ENCODE measurements at places on chromosomes 6 and 20. TPM values are rescaled to one million over a fixed set of nuclear protein-coding genes. Genes with fewer than 3 reads are reported as not detected.
A peak's percentile ranks its signal among the peaks of the same experiment; 100 is the strongest.

- no peak overlapping the region for H3K4me3 ChIP-seq
- H3K4me1 ChIP-seq, result peaks cover 13% of the 10 kb centered on the region
- H3K27me3 ChIP-seq, result no peaks in the 10 kb centered on the region
- H3K36me3 ChIP-seq, result peaks cover 14% of the 10 kb centered on the region
- H3K27ac ChIP-seq, result peak overlapping the region; percentile 21
Measured at GRCh38 chr6:124977067-124977908, 15.1 kb downstream of the RNF217 start.

MRPS18B gene
- 71.7 TPM for total RNA-seq

SNAI1 gene
- total RNA-seq, result 0.54 TPM

DNA sequence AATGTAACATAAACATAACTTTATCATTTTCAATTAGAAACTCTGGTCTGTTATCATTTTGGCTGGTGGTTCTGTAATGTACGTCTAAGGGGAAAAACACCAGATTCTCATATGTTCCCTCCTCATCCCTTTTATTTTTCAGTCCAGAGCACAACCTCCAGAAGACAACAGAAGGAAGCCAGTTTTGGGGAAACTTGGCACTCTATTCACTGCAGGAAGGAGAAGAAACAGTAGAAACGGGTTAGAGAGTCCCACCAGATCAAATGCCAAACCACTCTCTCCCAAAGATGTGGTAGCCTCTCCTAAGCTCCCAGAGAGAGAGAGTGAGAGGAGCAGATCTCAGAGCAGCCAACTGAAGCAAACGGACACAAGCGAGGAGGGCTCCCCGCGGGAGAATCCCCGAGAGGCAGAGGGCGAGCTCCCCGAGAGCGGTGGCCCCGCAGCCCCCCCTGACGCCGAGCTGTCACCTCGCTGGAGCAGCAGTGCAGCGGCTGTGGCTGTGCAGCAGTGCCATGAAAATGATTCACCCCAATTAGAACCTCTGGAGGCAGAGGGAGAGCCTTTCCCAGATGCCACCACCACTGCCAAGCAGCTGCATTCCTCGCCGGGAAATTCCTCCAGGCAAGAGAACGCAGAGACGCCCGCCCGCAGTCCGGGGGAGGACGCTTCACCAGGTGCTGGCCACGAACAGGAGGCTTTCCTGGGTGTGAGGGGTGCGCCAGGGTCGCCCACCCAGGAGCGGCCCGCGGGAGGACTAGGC lies 117.8 kb downstream of the RTN4IP1 start:
- peaks cover 32% of the 10 kb centered on the region for H3K27me3 ChIP-seq
- peaks cover 7% of the 10 kb centered on the region for H3K4me1 ChIP-seq
- H3K27ac ChIP-seq, result no peak overlapping the region
- no peaks in the 10 kb centered on the region for H3K36me3 ChIP-seq
- peak overlapping the region; percentile 52 for H3K4me3 ChIP-seq
- no peak for DNase-seq

DNA sequence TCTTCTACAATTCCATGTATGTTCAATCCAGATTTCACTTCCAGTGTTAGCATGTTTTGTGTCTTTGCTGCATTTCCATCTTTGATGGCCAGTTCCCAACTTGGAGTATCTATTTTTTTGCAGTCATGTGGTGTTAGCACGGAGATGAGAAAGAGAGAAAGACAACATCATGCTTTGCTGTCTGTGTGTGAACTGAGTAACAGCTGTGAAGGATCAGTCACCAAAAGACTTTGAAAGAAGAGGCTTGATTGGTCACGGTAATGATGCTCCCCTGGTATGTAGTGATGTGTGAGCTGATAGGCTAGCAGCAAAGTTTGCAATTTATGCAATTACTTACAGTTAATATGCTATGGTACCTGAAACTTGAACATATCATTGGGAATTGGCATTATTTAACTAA lies 731.3 kb upstream of the NRSN1 start:
- no peaks in the 10 kb centered on the region for H3K4me1 ChIP-seq
- peak; percentile 40 for DNase-seq
- H3K27ac ChIP-seq, result no peak overlapping the region
- no peaks in the 10 kb centered on the region for H3K27me3 ChIP-seq

DNA sequence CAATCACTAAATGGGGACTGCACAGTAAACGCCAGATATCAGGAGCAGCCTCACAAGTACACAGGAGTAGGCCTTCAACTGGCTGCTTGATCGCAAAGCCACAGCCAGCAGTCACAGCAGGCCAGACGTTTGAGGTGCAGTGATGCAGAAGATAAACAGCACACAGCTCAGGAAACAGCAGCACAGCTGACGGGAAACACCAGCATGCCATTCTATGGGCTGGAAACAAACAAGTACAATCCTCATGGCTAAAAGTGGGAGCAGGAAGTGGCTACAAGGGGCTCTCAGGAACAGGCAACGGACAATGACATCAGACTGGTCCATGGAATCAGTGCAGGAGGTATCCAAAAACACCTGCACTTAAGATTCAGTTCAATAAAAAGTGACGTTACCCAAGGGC lies 111.0 kb downstream of the DTNBP1 start:
- H3K27ac ChIP-seq, result no peak overlapping the region
- H3K27me3 ChIP-seq, result no peaks in the 10 kb centered on the region
- H3K4me1 ChIP-seq, result peaks cover 3% of the 10 kb centered on the region
- DNase-seq, result peak; percentile 13
- no peaks in the 10 kb centered on the region for H3K36me3 ChIP-seq

MUC21 gene
- total RNA-seq, result not detected

DNA sequence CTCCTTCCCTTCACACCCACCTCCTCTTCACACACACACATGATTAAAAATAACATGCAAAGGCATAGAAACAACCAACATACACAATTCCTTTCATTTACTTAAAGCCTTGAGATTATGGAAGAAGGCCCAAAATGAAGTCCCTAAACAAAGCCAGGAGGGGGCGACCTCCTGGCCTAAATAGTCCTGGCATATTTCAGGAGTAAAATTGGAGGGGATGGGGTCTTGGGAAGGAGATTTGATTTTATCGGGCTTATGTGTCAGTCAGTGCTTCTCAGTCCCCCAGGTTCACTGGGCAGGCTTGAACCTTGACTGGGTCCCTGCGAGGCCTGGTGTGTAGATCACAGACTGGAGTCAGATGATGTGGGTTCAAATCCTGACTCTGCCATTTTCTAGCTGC lies 266.4 kb downstream of the SAMD5 start:
- no peak overlapping the region for H3K27ac ChIP-seq
- no peak for DNase-seq
- no peak overlapping the region for H3K4me3 ChIP-seq
- H3K4me1 ChIP-seq, result no peaks in the 10 kb centered on the region

GRCh38 chr20:56542489-56543030 lies 9.5 kb downstream of the FAM209B start:
- no peaks in the 10 kb centered on the region for H3K4me1 ChIP-seq
- H3K36me3 ChIP-seq, result no peaks in the 10 kb centered on the region
- H3K4me3 ChIP-seq, result no peak overlapping the region

DNA sequence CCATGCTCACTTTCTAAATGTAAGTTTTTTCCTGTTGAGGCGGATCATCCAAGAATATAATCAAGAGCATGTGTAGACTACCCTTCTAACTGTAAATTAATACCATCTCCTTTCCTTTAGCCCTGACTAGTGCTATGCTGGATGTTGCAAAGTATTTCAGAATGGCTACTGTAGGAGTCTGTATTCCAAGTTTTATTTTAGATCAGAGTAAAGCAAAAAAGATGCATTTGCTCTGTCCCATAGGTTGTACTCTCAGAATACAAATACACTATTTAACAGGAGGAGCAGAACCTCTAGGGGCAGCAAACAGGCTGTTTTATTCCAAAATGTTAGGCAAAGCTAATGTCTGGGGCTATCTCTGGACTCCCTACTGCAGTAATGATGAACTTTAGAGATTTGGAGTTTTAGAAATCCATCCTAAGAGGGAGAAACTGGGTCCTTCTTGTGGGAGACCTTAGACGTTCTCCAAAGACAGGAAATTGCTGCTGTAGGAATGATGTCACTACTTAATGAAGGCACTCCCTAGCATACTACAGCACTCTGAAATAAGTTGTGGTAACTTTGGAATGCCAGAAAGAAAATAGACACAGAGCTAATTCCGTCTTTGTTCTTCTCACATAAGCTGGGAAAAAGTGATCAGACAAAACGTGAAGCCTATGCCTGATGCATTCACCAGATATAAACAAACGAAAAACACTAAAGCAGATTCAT lies 392.4 kb upstream of the HS3ST5 start:
- no peaks in the 10 kb centered on the region for H3K36me3 ChIP-seq
- no peak overlapping the region for H3K4me3 ChIP-seq
- DNase-seq, result no peak
- no peaks in the 10 kb centered on the region for H3K4me1 ChIP-seq
- H3K27me3 ChIP-seq, result no peaks in the 10 kb centered on the region

DNA sequence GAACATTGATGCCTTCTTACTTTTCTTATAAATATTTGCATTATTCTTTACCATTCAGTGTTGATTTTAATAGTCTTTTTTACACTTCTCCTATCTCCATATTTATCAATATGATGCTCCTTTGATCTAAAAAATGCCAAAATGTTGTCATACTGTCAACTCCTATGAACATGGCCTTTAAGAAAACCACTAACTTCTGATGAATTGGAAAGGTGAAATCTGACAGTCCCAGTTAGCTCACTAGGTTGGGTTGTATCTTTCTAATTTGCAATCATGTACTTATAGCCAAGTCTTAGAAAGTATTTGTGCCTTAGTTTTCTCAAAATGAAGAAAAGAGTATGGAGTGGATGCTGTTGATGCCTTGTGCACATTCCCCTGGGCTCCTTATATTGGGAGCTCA lies 75.4 kb upstream of the SPACA1 start:
- no peaks in the 10 kb centered on the region for H3K4me1 ChIP-seq
- no peak overlapping the region for H3K27ac ChIP-seq
- H3K27me3 ChIP-seq, result no peaks in the 10 kb centered on the region
- H3K36me3 ChIP-seq, result no peaks in the 10 kb centered on the region
- H3K4me3 ChIP-seq, result no peak overlapping the region

LY86 gene
- total RNA-seq, result not detected

PPP1R3G gene
- total RNA-seq, result 0.18 TPM

- peaks cover 3% of the 10 kb centered on the region for H3K36me3 ChIP-seq
- H3K27ac ChIP-seq, result peak overlapping the region; percentile 90
- H3K4me3 ChIP-seq, result peak overlapping the region; percentile 62
- no peaks in the 10 kb centered on the region for H3K27me3 ChIP-seq
- H3K4me1 ChIP-seq, result peaks cover 2% of the 10 kb centered on the region
Measured at GRCh38 chr6:26536571-26537159, 1.5 kb upstream of the HMGN4 start.

GRCh38 chr6:134425513-134425912 lies 107.6 kb upstream of the SGK1 start:
- H3K4me3 ChIP-seq, result no peak overlapping the region
- H3K36me3 ChIP-seq, result no peaks in the 10 kb centered on the region
- peaks cover 7% of the 10 kb centered on the region for H3K4me1 ChIP-seq
- no peak for DNase-seq

DNA sequence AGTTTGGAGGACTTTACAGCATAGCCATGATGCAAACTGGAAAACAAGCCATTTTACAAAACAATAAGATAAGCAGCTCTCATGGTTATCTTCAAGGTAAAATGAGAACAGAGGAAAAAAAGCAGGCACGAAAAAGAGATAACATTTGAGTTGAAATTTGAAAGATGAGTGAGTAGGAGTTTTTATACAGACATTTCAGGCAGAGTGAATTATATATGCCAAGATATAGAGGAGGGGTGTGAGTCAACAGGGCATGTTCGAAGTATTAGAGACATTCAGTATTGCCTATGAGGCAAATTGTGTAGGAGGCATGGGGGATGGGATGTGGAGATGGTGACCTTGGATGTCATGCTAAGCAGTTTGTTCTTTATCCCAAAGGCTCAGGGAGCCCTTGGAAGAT lies 240.5 kb upstream of the MAN1A1 start:
- no peaks in the 10 kb centered on the region for H3K27me3 ChIP-seq
- H3K4me3 ChIP-seq, result no peak overlapping the region
- no peak for DNase-seq
- no peaks in the 10 kb centered on the region for H3K36me3 ChIP-seq
- no peaks in the 10 kb centered on the region for H3K4me1 ChIP-seq
- H3K27ac ChIP-seq, result no peak overlapping the region

BANF2 gene
- not detected for total RNA-seq

- no peaks in the 10 kb centered on the region for H3K27me3 ChIP-seq
- DNase-seq, result peak; percentile 70
- no peak overlapping the region for H3K4me3 ChIP-seq
- peaks cover 33% of the 10 kb centered on the region for H3K36me3 ChIP-seq
- H3K4me1 ChIP-seq, result peaks cover 3% of the 10 kb centered on the region
- peak overlapping the region; percentile 64 for H3K27ac ChIP-seq
Measured at GRCh38 chr6:112183271-112183671, 71.1 kb downstream of the LAMA4 start.

PTPRA gene
- 50.0 TPM for total RNA-seq

DNA sequence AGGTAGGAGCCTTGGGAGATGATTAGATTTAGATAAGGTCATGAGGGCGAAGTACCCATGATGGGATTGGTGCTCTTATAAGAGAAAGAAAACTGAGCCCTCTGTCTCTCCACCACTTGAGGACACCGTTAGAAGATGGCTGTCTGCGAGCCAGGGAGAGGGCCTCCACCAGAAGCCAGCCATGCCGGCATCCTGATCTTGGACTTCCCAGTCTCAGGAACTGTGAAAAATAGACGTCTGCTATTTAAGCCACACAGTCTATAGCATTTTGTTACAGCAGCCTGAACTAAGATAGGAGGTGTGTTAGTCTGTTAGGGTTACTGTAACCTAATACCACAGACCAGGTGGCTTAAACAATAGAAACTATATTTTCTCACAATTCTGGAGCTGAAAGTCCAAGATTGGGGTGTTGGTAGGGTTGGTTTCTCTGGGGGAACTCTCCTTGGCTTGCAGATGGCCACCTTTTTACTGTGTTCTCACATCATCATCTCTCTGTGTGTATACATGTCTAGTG lies 38.0 kb upstream of the ADGRF1 start:
- no peaks in the 10 kb centered on the region for H3K4me1 ChIP-seq
- no peak overlapping the region for H3K4me3 ChIP-seq
- H3K36me3 ChIP-seq, result no peaks in the 10 kb centered on the region
- no peak overlapping the region for H3K27ac ChIP-seq
- no peak for DNase-seq
- peaks cover 16% of the 10 kb centered on the region for H3K27me3 ChIP-seq

DNA sequence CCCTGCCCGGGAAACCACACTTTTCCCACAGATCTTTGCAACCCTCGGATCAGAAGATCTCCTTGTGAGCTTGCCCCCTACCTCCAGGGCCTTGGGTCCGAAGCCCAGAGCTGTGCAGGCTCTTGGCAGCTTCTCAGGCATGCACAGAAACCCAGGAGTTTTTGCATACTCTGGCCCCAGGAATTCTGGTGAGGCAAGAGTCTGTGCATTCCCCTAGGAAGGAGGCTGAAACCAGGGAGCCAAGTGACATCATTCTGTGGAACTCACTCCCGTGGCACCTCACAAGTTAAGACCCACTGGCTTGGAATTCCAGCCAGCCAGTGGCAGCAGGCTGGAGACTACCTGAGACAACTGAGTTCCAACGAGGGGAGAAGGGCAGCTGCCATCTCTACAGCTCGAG lies 100.1 kb downstream of the TNFRSF21 start:
- peaks cover 2% of the 10 kb centered on the region for H3K4me1 ChIP-seq
- no peak overlapping the region for H3K4me3 ChIP-seq
- no peaks in the 10 kb centered on the region for H3K36me3 ChIP-seq

Data from IMR-90 (cell line).